NCI-H1105 (cell line): ENCODE measurements at places on chromosomes 3 and 15.

DNA sequence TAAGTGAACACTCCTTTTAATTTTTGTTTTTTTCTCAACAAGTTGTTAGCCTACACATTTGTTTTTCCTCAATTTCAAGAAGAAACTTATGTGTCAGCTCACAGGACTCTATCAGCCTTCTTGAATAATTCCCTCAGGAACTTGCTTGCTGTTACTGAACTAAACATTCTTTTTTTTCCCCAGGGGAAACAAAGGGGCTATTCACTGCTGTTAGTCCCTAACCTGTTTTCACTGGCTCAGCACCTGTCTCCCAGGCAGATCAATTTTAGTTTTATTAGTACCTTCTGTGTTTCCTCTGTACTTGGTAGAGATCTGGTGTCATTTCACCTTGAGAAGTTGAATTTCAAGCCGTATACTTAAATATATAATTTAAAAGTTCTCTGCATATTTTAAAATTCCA is 644.6 kb downstream of the CADM2 start:
- no peak for DNase-seq

GRCh38 chr3:34782871-34783270 is 856.5 kb upstream of the ARPP21 start:
- no peak for DNase-seq

GRCh38 chr3:32413845-32414521 is 22.3 kb downstream of the CMTM7 start:
- no peak for DNase-seq

DNA sequence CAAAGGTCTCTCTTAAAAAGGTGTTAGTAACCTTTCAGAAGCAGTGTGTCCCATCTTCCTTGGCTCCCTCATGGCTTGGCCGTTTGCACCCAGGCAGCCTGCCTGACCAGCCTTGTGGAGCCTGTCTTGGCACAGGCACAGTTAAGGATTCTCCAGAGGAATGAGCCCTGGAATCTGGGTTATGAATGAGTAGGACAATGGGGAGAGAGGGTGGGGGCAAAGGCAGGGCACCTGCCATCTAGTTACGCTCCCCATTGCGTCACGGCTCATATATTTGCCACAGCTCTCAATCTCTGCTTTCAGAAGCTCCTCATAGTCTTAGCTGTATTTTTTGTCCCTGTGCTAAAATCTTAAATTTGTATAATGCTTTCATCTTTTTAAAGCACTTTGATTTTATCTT is 50.6 kb downstream of the WDR76 start:
- DNase-seq: no peak

DNA sequence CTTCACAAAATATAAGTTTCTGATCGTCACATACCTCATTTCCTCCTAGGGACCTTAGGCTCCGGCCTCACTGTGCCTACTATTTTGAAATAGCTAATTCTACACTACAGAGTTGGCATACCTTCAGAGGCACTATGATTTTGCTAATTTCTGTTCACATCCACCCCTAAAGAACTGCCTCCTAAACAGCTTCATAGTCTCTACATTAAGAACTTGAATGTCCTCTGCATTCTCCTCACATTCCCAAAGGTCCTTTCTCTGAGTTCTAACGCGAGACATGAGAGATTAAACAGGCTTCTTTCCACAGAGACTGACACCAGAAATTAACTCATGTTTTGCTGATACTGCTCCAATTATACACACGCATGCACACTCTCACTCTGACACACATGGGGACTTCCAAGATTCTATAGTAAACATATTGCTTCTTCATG is 75.5 kb downstream of the DLG1 start:
- DNase-seq: no peak

DNA sequence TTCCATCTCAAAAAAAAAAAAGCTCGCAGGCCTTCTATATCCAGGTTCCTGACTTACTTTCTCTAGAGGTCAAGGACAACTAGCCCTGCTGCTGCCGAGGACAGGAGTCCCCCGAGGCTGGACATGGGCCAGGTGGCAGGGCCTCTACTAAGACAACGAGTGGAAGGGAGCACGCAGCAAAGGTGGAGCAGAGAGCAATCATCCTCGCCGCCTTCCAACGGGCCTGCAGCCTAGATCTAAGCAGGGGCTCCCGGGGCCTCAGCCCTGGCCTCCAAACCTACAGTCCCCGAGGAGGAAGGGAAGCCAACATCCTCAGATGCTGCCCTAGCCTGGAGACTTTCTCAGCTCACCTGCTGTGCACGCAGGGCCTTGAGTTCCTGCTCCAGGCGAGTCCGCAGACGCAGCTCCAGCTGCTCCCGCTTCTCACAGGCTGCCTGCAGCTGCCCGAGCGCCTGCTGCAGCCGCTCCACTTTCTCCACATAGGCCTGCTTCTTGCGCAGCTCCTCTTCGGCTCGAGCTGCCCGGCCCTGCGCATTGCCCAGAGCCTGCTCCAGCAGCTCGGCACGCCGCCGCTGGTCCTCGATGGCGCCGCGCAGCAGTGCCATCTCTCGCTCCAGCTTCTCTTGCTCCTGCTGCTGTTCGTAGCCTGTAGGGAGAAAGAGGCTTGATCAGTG is 12.9 kb downstream of the AMOTL2 start:
- DNase-seq: no peak

- no peak for DNase-seq
Observed at GRCh38 chr3:120681506-120682038, 467 bp downstream of the HGD start.

GRCh38 chr3:51691021-51691420 is 15.8 kb upstream of the GRM2 start:
- no peak for DNase-seq

- DNase-seq: no peak
Observed at GRCh38 chr3:194032828-194033435, 103.0 kb upstream of the HES1 start.

DNA sequence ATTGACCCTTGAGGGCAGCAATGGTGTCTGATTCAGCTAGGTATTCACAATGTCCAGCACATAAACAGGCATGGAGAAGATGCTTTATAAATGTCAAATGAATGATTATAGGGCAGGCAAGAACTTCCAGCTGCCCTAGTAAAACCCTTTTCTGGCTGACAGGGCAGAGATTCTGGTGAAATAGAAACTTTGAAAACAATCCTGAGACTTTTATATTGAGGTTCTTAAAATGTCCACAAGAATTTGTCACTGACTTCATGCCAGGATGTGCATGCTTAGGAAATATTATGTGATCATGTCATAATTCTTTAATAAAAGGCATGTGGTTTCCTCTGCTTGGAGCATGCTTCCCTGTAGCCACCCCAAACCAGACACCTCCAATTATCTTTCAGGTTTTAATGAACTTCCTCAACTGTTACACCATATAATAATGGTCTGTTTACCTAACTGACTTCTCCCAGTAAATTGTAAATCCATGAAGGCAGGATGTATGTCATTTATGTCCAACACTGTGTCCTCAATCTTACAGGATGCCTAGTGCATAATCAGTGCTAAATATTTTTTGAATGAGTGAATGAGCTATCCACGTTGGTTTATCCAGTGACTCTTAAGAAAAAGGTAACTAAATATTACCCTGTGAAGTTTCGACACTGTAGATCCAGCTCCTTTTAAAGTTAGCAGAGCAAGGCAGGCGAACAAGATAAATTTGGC is 43.4 kb upstream of the CLRN1 start:
- DNase-seq: no peak

DNA sequence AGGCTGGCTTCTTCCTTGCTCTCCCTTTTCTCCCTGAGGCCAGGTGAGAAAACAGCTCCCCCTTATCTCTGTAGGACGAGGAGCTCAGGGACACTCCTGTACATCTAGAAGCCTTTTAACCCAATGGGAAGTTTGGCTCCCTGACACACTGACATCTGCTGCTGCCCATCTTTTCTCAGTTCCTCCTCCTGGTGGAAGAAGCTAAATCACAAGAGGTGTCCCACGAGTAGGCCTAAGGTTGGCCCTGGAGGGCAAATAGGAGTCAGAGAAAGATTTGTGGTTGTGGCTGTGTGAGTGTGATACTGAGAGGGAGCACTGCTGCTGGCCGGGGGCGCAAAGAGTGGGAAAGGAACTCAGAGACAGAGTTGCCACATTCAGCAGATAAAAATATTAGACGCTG is 49.5 kb downstream of the ARHGAP31 start:
- no peak for DNase-seq

GRCh38 chr3:152818027-152818426 is 16.9 kb upstream of the P2RY1 start:
- DNase-seq: no peak

- no peak for DNase-seq
Observed at GRCh38 chr3:136637176-136637575, 115.0 kb downstream of the STAG1 start.

DNA sequence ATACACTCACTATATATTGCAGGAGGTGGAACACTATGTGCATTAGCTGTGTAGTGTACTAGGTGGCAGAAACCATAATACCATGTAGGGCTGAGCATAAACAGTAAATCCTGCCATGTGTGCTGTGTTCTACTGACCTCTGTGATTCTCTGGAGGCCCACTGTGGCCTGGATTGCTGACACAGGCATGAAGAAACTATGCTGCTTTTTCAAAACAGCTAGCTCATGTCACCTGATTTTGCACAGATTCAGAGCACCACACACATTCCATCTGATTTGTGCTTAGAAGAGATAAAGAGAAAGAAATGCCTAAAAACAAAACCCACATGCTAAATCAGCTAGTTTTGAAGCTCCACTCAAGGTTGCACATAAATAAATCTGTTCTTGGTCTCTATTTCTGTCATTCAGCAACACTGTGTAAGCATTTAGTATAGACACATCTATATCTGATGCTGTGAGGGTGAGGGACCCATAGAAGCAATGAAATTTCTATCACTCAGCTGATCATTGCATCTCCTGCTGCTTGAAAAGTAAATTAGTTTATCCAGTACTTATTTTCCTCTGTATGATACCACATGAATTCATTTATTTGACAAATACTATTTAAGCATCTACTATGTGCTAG is 1007.7 kb upstream of the SEMA6D start:
- no peak for DNase-seq

GRCh38 chr15:81480645-81481053 is 106.6 kb upstream of the TMC3 start:
- DNase-seq: no peak

DNA sequence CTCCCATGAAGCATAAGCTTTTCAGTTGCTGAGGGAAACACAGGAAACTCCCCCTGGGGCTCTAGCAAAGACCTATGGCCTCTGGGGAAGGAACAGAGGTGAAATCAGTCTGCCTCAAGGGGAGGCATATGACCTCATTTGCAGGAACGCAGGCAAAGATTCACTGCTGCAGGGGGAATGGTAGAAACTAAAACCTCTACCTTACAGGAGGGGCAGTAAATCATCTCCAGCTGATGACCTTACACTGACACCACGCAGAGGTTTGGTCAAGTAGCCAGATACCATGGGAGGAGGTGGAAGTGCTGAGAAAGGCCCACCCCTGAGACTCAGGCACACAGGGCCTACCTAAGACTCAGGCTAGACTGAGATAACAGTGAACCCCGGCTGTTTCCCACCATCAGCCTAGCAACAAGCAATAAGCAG is 81.1 kb downstream of the RAD18 start:
- no peak for DNase-seq

DNA sequence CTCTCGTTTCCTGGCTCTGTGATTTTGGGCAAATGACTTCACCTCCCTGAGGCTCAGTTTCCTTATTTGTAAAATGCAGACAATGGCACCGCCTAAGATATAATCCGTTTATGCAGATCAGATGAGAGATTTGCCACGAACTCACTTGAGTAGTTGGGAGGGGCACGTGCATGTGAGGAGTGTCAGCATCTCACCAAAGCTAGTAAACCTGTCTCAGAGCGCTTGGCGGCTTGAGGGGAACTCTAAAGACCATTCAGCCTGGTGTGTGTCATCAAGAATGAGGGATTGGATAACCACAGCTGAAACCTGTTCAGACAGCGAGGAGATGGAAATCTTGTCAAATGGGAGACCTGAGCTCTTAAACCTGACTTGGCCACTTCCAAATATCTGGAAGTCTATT is 48.7 kb downstream of the BDH1 start:
- DNase-seq: no peak

DNA sequence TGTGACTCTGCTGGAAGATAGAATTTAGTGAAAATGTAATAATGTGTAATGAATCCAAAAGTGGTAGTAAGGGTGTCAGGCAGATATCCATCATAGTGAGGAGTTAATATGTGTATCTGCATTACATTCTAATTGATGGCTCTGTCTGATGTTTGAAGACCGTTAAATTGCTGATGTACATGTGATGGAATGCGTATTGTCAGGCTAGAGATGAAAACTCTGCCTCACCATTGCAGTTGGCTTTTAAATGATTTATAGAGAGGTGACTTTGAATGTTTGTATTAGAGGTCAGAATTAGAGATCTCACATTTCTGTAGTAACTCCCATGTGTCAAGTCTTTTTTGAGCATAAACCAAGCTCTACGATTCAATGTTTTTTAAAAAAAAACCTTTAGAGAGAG is 234.6 kb downstream of the NAALADL2 start:
- no peak for DNase-seq

DNA sequence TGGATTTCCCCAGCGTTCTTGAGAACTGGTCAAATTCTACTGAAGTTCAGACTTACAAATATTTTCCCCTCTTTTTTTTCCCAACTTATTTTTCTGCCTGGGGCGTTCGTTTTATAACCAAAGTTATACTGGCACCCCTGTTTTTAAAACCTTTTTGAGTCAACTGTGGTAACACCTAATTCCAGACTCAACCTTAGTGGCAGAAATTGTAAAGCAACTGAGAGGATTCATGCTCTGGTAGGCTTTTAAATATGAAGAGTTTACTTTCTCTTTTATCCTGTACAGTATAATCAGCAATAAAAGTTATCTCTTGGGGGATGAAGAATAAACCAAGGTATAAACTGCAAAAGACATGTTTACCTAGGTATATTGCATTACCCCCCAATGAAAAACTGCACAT is 2.3 kb downstream of the IL5RA start:
- DNase-seq: no peak

DNA sequence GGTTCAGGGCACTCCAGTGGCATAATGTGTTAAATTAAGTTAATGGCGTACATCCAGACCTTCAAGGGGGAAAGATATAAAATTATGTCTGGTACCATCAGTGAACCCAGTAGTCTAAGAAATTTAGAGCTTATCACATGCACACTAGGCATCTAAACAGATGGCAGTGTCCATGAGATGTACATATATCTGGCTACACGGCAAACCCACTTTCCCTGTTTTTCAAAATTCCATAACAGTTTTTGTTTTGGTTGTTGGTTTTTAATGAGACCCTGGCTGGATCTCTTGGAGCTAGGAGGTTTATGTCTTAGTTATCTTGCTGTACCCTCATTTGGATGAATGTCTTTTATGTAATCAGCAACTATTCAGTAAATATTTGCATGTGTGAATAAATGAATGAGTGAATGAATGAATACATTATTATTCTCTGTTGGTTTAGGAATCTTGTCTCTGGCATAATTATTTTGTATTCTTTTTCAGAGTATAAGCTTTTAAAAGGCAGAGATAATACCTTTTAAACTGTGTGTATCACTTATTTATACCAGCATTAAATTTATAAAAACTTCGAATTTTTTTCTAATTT is 3.1 kb upstream of the UTS2B start:
- DNase-seq: no peak

DNA sequence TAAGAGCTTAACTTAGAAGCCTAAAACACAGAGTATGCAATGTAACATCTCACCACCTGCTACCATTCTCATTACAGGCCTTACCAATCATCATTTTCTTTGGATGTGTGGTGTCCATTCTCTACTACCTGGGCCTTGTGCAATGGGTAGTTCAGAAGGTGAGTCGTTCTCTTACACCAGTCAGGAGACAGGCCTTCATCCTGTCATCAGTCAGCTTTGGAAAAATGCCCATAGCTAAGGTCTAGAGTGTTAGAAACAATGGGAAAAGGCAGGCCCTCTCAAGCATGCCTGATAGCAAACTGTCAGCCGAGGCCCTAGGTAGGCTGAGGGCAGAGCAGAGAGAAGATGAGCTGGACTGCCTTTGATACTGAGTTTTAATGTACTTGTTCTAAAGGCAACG is 13.5 kb downstream of the SLC28A2 start:
- DNase-seq: no peak
